ENCODE measurements at places on chromosomes 6 and 20.

DNA sequence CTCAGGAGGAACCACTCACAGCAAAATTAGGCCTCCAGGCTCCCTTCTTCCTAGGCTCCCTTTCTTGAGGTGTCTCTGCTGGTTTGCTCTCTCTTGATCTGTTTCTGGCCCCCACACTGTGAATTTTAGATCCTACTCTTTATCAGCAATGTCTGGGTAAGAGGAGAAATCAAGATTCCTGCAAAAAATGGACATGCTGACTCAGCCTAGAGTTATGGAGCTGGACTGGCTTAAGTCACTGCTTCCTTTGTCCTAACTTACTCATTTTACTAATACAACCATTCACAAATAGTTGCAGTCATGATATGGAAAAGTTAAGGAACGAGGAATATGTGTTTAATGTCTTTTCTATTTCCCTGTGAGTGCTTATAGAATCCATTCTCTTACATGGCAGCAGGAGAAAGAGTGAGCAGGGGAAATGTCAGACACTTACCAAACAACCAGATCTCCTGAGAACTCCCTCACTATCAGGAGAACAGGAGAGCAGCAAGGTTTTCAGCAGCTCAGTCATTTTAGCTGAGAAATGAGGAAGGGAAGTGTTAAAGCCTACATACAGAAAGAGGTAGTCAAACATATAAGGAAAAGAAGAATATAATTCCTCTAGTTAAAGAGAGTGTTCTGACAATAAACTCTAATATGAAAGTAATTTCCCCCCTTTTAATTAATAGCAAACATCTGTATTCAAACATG lies 160.8 kb downstream of the PDE7B start:
- no peak for DNase-seq

GRCh38 chr6:110795271-110795670 lies 20.0 kb downstream of the CDK19 start:
- DNase-seq: no peak

DNA sequence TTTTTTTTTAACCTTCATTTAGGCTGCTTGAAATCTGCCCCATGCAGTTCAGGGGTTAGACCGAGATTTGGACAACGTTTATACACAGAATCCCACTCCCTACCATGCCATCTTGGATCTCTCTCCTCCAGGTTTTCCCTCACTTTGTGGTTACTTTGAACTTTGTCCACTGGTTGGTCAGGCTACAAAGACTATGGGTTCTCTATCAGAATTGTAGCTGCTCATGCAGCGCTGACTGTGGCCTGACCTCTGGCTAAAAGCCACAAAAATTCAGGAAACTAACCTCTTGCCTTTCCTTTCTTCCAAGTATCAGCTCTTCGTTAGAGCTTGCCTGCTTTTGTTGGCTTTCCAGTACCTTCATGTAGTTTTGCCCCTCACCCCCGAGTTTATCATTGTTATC lies 44.9 kb upstream of the KCNG1 start:
- DNase-seq: no peak

GRCh38 chr20:38109591-38110524 lies 55.2 kb downstream of the TGM2 start:
- DNase-seq: no peak

GRCh38 chr6:72649032-72649984 lies 27.4 kb downstream of the KCNQ5 start:
- DNase-seq: no peak

- no peak for DNase-seq
These were observed 71.5 kb downstream of the PPP1R14C start for GRCh38 chr6:150214310-150214709.

DNA sequence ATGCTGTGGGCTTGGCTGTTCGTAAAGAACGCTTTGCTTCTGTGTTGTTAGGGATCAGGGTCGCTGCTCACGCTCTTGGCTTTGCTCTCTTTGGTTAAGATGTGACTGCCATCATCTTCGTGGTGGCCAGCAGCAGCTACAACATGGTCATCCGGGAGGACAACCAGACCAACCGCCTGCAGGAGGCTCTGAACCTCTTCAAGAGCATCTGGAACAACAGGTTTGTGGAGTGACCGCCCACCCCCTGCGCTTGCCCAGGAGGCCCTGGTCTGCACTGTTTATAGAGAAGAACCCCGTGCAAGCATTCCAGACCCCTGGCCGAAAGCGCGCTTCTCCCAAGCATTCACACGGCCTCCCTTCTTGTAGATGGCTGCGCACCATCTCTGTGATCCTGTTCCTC lies 57.1 kb downstream of the GNAS start:
- DNase-seq: no peak

- no peak for DNase-seq
These were observed 84.2 kb upstream of the FOXC1 start for GRCh38 chr6:1525364-1526038.

DNA sequence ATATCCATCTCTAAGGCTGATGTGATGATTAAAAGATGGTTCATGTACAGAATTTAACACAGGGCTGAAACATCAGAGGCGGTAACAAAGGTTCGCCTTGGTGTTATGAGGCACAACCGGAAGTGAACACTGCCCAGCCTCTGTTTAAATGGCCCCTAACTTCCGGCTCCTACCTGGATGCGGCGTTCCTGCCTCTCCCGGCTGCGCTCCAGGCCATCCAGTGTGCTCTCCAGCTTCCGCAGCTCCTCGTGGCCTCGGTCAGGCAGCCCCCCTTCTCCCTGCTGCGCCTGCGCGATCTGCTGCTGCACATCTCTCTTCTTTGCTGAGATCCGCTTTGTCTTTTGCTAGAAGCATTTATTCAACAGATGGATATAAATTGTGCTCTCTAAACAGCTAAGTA lies 195.3 kb downstream of the SYNE1 start:
- DNase-seq: no peak

GRCh38 chr6:146657432-146657831 lies 58.7 kb downstream of the ADGB start:
- no peak for DNase-seq

GRCh38 chr6:168784426-168784825 lies 343.4 kb downstream of the SMOC2 start:
- DNase-seq: no peak

DNA sequence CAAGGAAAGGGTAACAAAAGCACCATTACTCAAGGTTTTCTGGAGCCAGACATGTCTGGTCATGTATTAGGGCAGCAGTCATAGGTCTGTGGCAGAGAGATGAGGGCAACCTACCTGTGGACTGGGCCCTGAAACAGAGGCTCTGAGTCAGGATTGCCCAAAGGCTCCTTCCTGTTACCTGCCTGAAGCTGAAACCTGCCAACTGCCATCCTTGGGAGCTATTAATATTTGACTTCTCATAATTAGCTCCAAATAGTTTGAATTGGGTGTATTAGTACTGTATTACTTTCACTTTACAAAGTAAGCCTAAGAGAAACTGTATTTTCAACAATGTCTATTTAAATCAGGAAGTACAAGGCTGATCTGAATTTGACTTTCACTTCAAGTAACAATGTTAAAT lies 72.0 kb upstream of the TBX18 start:
- no peak for DNase-seq

GRCh38 chr20:59439243-59439642 lies 138.8 kb downstream of the EDN3 start:
- DNase-seq: no peak

- DNase-seq: no peak
These were observed 91.5 kb downstream of the RIN2 start for GRCh38 chr20:19849341-19850197.

DNA sequence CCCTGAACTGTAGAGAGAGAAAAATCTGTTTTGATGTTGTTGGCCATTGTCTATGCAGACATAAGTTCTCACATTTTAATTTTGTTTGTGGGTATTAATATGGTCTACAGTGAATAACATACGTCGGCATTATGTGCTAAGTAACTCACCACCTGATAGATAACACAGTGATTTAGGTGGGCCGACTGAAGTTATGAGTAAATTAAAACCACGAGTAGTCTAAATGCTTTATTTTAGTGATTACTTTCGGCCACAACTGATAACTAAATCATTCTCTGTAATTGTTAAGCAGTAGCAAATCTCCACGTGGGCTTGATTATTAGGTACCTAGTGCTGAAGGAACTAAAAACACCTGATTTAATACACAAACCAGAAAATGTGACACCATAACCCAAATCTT lies 1.1 kb downstream of the DOP1A start:
- no peak for DNase-seq

- DNase-seq: no peak
These were observed 29.3 kb downstream of the GMPR start for GRCh38 chr6:16267428-16268263.

- DNase-seq: no peak
These were observed 95.5 kb upstream of the MYL9 start for GRCh38 chr20:36445847-36446246.

DNA sequence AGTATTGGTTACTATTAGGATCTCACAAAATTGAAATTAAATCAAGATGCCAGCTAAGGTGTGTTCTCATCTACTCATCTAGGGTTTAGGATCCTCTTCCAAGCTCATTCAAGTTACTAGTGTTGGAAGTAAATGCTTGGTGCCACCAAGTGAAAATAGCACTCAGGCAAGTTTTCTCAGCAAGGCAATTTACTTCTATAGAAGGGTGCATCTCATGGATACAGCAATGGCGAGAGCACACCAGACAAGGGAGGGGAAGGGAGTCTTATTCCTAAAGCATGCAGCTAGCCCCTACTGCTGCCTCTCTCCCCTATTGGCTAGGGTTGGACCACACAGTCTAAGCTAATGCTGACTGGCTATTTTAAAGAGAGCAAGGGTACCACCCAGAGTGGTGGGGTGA lies 23.0 kb upstream of the FAM8A1 start:
- no peak for DNase-seq

DNA sequence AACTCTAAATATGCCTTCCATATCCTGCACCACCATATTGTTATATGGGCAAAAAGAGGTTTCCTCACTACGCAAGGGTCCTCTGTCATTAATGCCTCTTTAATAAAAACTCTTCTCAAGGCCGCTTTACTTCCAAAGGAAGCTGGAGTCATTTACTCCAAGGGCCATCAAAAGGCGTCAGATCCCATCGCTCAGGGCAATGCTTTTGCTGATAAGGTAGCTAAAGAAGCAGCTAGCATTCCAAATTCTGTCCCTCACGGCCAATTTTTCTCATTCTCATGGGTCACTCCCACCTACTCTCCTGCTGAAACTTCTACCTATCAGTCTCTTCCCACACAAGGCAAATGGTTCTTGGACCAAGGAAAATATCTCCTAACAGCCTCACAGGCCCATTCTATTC lies 30.3 kb upstream of the ZBTB22 start:
- no peak for DNase-seq

DNA sequence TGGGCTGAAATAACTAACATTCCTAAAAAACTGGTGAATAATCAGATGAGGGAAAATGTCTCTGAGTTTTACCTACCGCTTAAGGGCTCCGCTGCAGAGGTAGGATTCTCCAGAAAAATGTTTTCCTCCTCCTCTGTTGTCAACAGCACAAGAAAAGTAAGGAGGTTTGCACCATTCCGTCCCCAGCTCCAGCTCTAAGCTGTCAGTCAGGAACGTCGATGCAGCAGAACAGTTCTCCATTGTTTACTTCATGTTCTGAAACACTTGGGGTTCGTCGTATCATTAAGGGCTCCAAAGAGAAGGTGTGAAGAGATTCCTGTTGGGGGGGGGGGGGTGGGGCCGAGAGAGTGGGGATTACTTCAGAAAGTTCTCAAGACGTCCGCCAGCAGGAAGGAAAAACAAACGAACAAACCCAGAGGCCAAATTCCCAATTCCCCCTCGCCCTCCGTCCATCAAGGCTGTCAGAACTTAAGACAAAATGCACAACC lies 734 bp downstream of the MMS22L start:
- no peak for DNase-seq

DNA sequence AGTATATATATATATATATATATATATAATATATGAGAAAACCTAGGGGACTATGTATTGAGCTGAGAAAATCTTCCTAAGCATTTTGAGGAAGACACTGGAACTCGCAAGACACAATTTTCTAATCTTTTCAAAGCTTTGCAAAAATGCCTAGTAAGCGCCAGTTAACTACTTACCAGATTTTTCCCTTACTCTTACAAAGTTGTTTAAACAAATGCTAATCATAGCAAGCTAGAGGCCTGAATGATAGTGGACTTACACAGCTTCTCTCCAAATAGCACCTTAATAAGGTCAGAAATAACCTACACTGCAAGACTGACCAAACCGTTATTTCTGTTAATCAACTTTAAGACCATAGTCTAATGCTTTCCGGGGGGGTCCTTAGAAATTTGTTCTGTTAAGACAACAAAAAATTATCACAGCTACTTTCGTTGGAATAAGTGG lies 56.1 kb upstream of the HFE start:
- no peak for DNase-seq

GRCh38 chr20:52411611-52412010 lies 220.0 kb upstream of the ZFP64 start:
- no peak for DNase-seq

GRCh38 chr6:131400054-131400778 lies 172.8 kb upstream of the ARG1 start:
- no peak for DNase-seq

DNA sequence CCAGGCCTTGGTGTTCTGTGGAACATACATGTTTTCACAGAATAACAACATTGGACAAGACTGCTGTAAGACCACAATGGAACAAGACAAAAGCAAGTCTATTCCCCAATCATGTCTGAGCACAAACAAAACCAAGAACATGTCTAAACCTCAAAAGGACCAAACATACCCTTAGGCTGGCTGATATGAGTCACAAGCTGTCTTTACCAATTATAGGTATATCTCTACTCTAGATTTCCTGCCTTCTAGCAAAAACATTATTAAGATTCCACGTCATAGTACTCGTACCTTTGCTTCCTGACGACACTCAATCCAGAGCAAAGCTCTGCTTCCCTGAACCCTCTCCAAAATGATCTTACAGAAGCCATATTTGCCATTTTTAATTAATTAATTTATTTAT lies 15.4 kb upstream of the L3MBTL1 start:
- no peak for DNase-seq

DNA sequence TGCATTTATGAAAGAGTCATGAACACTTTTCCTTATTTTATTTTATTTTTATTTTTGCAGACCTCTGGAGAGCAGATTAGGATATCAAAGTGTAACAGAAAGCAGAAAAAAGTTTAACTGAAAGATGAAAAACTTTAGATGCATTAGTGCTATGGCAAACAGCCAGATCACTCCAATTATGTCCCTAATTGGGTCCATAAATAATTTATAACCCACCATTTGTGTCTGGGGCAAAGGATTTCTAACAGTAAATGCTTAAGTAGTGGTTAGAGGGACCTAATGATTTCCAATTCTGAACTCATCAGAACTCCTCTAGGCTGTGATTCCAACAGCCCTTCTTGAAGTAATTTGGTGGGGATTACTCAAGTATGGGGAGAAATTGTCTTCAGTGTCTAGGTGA lies 93.7 kb upstream of the PROKR2 start:
- no peak for DNase-seq

- no peak for DNase-seq
These were observed 6.1 kb upstream of the SIRPD start for GRCh38 chr20:1563598-1563997.

- DNase-seq: no peak
These were observed 25.3 kb downstream of the RAB44 start for GRCh38 chr6:36722879-36723278.

Data from activated T-helper 1 cell treated with Interleukin-2 at 50 U/mL for 16 hours (primary cell).